ENCODE measurements at places on chromosomes 4 and X.
A peak's percentile ranks its signal among the peaks of the same experiment; 100 is the strongest.

- no peak for DNase-seq
Observed at GRCh38 chr4:20617678-20618396, 82.4 kb upstream of the PACRGL start.

- DNase-seq: peak; percentile 49
Observed at GRCh38 chr4:138494931-138495330, 252.8 kb upstream of the SLC7A11 start.

DNA sequence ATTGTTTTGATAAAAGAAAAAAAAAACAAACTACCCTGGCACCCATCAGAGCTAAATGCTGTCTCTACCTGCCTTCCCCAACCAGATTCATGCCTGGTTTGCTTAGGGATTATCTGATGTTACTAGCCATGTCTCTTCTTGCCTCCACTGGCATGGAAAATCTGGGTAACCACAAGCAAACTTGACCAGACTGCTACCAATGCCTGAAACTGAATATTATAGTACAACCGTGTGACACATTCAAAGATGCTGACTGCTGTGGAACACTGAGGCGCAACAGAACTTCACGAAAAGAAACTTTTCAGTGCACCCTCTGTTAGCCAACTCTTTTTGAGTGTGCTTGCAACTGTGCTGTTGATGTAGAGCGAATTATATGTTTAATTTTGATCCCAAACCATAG, 228.1 kb downstream of the CBR4 start:
- no peak for DNase-seq

- no peak for DNase-seq
Observed at GRCh38 chr4:16916719-16917337, 18.4 kb upstream of the LDB2 start.

- DNase-seq: no peak
Observed at GRCh38 chr4:89468602-89469001, 161.0 kb upstream of the GPRIN3 start.

- DNase-seq: no peak
Observed at GRCh38 chr4:82360298-82361177, 13.3 kb downstream of the HNRNPD start.

GRCh38 chr4:44722001-44722400, 4.4 kb downstream of the GNPDA2 start:
- no peak for DNase-seq

DNA sequence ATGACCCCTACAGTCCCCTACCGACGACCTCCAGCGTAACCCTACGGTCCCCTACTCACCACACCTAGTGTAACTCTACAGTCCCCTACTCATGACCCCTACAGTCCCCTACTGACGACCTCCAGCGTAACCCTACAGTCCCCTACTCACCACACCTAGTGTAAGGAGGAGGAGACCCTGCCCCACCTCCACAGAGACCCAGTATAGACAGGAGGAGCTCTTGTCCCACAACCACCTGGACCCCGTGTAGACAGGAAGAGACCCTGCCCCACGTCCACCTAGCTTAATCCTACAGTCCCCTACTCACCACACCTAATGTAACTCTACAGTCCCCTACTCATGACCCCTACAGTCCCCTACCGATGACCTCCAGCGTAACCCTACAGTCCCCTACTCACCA, 26.9 kb downstream of the CSF2RA start:
- DNase-seq: no peak

DNA sequence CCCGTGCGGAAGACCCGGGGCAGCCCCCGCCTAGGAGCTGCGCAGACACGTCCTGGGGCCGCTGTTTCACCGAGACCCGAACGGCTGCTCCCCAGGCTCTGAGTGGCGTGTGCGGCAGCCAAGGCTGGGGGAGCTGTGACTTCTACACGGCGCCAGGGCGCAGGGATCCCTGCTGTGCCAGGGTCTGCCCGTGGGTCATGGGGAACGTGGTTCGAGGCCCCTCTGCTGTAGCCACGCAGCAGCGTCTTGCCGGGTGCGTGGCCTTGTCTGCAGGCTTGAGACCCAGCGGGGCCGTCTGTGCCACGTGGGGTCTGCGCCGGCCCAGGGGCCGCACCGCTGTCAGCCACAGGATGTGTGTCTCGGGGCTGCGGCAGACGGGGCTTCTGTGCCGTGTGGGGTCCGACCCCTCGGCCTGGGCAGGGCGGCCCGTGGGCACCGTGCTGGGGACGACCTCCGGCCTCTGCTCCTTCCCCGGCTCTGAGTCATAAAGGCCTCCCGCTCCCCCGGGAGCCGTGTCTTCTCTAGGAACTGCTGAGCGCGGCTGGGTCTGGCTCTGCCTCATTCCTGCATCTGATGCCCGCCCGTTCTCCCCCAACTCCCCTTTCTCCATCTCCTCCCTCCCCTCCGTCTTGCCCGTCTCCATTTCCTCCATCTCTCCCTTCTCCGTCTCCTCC, 12.7 kb upstream of the GTPBP6 start:
- DNase-seq: no peak

- no peak for DNase-seq
Observed at GRCh38 chr4:102318526-102318925, 26.8 kb downstream of the SLC39A8 start.

DNA sequence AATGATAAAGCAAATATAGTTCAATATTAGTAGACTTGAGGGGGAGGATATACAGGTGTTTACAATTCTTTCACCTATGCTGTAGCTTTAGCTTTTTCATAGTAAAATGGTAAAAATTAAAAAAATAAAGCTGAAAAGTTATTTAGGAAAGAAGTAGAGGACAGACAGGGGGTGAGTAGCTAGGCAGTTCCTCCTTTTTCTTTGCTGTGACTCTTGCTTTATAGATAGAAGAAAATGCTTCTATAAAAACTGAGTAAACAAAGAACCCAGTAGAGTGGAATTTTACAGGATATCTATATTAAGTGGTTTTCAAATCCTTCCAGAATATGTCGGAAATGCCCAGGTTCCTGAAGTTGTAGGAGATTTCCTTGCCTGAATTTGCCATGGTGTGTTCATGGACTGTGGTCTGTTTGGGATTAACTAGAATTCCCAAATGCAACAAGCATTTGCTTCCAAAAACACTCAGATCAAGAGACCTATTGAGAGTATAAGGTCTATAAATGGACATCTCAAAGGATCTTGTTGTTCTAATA, 74.9 kb downstream of the KDR start:
- DNase-seq: no peak

DNA sequence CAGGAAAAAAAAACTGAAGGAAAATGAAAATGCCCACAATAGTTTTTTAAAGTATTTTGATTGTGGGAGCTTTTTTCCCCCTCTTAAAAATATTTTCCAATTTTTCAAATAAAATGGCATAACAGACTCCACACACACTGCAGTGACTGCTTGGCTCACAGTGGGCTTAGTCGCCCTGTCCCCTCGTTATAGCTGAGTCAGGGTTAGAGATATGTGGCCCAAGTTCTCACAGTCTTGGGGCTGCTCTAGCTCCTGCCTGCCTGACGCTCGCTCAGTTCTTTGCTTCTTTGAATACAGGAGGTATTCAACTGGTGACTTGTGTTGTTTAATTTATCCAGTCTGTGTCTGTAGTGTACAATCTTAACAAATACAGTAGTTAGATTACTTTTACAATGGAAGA, 47.7 kb downstream of the BEND2 start:
- no peak for DNase-seq

DNA sequence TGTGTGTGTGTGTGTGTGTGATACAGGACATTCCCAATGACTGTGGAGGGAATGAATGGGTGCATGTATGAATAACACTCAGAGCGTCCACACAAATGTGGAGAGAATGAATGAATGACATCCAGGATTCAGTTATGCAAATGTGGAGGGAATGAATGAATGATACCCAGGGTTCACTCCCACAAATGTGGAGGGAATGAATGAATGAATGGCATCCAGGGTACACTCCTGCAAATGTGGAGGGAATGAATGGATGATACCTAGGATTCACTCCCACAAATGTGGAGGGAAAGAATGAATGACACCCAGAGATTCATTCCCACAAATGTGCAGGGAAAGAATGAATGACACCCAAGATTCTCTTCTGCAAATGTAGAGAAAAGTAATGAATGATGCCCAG, 36.0 kb upstream of the ASMTL start:
- no peak for DNase-seq

DNA sequence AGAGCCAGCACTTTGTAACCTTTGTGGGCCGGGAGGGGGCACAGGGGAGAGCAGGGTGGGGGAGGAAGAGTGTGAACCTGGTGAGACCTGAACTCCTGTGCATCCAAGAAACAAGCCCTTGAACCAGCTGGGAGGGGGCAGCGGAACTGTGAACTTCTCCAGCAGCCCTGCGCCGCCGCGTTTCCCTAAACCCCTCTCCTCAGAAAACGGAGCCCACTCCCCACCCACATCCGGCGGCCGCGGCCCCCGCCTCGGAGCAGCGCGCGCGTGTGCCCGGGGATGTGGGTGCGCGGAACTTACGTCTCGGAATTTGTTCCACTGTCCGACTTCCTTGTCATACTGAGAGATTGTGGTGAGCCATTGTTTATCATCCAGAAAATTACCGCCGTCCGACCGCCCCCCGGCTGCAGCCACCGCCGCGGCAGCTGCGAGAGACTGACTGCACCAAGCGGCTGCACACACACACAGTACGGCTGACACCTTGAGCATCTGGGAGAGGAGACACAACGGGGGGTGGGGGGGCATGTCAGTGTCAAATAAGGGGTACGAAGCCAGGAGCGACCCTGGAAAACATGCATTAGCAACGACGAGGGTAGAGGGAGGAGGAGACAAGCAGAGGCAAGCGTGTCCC, 494 bp downstream of the SPOCK3 start:
- no peak for DNase-seq

- no peak for DNase-seq
Observed at GRCh38 chr4:150150629-150151062, 72.4 kb downstream of the DCLK2 start.

DNA sequence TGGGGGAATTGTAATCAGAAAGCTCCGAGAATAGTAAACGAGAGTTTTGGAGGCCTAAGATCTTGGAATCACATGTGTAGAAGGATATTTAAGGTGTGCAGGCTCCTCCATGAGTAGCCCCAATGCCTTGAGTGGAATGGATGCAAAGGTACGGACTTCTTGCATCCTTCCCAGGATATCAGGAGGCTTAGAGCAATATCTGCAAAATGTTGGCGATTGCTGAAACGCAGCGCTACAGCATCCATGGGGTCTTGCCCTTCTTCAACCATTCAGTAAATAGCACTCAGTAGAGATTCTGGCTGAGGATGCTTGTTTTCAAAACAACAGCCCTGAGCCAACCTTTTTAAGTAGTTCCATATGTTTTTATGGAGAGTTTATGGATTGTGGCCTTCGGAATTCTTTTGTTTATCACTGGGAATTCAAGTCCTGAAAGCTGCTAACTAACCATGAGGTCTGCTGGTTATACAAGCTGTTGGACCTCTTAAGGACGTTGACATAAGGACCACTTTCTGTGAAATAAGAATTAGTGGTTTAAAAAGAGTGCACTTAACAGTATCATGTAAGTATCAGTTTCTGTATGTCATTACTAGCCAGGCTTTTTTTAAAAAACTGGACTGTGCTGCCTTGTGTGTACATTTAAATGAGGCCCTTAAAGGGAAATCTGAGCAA, 228.8 kb upstream of the PGRMC2 start:
- DNase-seq: peak; percentile 95

- no peak for DNase-seq
Observed at GRCh38 chr4:98571161-98571786, 87.1 kb downstream of the TSPAN5 start.

GRCh38 chr4:110268790-110269189, 70.4 kb upstream of the ELOVL6 start:
- DNase-seq: no peak

DNA sequence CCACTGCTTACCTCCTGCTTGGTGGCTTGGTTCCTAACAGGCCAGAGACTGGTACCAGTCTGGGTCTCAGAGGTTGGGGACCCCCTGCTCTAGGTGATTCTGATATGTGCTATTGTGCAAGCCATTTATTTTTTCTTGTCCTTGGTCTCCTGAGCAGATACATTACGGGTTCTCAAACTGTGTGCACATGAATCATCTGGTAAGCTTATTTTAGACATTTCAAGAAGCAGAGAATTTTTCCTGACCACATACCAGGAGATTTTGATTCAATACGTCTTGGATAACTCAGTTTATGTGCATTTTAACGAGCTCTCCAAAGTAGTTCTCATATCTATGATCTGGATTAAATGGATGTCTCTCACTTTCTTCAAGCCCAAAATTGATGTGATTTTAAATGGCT, 77.2 kb downstream of the FHIP1A start:
- DNase-seq: no peak

DNA sequence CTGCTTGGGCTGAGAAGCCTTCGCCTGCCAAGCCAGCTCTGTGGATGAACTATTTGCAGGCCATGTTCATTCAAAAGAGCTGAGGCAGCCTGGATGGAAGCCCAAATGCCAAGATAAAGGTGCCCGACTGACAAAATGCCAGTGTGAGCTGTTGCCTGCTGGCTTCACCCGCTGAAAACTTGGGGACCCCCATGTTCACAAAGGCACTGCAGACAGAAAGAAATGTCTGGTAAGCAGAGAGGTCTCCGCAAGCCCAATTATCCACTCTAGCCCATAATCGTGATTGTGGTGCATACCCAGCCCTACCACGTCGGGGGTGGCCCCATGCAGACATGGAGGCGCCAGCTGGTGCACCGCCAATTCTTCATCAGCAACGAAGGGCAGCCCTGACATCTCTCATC, 13.0 kb upstream of the SMIM20 start:
- no peak for DNase-seq

GRCh38 chr4:152957437-152958171, 21.5 kb downstream of the FHDC1 start:
- no peak for DNase-seq

- DNase-seq: no peak
Observed at GRCh38 chr4:155033604-155034003, 174.8 kb upstream of the NPY2R start.

- no peak for DNase-seq
Observed at GRCh38 chrX:33277046-33277445, 65.7 kb upstream of the DMD start.

DNA sequence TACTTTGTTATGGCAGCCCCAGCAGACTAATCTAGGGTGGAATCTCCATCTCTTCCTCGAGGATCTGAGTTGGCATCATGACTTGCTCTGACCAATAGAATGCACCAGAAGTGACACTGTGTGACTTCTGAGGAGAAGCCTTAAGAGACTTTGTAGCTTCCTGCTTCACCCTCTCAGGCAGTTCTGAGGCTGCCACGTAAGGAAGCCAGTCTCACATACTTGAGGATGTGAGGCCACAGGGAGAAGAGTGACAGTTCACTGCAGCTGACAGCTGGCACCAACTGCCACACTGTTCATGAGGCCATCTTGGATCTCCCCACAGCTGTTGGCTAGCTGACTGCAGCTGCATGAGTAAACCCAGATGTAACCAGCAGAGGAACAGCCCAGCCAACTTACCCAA, 29.3 kb upstream of the BCOR start:
- DNase-seq: no peak

- no peak for DNase-seq
Observed at GRCh38 chr4:101855239-101855638, 64.7 kb downstream of the BANK1 start.

- DNase-seq: no peak
Observed at GRCh38 chrX:43140582-43140981, 362.6 kb upstream of the PPP1R2C start.

DNA sequence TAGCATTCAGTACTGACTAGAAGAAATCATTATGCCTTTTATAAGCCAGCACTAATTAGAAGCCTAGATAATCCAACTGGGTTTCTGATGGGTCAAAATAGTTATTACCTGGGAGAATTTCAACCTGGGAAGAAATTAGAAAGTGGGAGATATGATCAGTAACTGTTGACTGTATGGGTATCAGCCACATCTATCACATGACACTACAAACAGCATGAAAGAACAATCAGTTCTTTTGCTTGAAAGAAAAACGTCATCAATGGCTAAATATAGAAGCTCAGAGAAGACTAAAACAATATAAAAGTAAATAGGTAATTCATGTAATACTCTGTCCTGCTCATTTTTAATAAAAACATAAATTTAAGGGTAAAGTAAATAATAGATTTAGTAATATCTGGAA, 145.1 kb downstream of the CAMK2D start:
- no peak for DNase-seq

Measured in AG09319 (cell line).